Dermis blood vessel endothelial cell (primary cell): ENCODE measurements at places on chromosomes 6 and 20.

DNA sequence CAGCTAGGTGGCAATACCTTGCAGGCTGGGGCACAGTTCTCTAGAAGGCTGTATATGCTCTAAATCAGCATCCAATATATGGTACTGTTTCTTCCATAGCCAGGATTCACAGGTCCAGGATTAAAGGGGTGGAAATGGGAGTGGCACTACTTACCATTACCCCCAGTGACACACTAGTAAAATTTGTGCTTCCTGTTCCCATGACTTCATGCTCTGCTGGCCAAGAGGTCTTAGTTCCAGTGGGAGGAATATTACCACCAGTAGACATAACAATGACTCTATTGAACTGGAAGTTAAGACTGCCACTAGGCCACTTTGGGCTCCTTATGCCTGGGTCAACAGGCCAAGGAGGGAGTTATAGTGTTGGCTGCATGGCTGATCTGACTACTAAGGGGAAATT is 174.3 kb upstream of the TNFAIP3 start:
- peak; percentile 24 for DNase-seq

DNA sequence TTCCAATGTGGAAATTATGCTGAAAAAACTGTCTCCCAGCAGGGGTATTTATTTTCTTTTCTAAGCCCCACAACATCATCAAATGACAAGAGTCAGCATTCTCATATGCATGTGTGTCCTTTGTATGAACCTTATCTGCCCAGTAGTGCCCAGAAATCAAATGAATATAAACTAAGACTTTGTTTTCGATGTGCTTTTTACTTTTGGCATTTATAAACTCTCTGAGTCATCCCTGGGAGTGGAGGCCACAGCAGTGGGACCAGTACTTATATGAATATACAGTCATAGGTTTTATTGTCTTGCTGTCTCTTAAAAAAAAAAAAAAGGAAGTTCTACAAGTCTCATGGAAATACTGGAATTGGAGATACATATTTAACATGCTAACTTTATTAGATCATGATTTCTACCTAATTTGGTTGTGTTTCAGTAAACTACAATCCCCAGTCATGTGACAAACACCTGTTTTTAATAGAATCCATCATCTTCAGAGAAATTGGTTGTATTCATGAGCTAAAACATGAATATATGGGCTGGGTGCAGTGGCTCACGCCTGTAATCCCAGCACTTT is 99.2 kb upstream of the TMEM181 start:
- peak; percentile 85 for DNase-seq

- DNase-seq, result peak; percentile 47
These were observed 52.4 kb upstream of the RNF24 start for GRCh38 chr20:4067600-4068261.

DNA sequence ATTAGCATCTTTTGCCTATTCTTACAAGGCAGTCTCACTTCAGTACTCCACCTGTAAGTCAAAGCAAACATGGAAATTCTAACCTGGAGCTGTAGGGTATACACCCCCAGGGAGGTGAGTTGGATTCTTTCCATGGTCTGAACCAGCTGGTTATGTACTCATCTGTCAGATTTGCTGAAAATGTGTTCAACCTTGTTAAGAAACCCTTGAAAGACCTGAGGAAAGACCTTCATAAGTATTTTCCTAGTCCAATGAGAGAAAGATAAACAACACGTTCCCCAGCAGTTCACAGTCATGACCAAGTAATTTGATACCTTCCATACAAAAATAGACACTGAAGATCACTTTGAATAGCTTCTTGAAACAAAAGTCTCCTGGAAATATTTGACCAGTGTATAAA is 42.5 kb downstream of the ID4 start:
- no peak for DNase-seq

GRCh38 chr20:21089391-21089790 is 16.8 kb downstream of the LINC00237 start:
- no peak for DNase-seq

DNA sequence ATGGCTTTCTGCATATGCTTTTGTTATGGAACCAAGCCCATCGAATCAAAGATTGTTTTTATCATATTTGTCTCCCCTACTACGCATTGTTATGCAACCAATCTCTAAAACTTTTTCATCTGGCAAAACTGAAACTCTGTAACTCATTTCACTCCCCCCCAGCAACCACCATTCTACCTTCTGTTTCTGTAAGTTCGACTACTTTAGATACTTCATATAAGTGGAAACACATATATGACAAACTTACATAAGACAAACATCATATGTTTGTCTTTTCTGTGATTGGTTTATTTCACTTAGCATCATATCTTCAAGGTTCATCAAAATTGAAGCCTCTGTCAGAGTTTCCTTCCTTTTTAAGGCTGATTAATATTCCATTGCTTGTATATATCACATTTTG is 34.8 kb downstream of the CEP57L1 start:
- DNase-seq, result no peak

DNA sequence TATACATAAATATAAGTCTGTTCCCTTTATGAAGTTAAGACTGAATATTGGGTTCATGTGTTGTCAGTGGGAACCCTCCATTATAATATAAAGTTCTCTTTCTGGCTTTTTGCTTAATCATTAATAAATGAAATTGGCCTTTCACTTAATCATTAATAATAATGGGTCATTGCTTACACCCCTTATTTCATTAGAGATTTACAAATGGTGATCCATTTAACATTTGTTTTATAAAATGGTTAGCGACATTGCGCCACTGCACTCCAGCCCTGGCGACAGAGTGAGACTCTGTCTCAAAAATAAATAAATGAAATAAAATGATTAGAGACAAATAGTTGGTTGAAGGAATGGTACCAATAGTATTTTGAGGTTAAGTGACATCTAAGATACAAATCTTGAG is 18.5 kb downstream of the DDX43 start:
- DNase-seq, result no peak

- no peak for DNase-seq
These were observed 126.6 kb downstream of the CDC5L start for GRCh38 chr6:44514085-44514484.

DNA sequence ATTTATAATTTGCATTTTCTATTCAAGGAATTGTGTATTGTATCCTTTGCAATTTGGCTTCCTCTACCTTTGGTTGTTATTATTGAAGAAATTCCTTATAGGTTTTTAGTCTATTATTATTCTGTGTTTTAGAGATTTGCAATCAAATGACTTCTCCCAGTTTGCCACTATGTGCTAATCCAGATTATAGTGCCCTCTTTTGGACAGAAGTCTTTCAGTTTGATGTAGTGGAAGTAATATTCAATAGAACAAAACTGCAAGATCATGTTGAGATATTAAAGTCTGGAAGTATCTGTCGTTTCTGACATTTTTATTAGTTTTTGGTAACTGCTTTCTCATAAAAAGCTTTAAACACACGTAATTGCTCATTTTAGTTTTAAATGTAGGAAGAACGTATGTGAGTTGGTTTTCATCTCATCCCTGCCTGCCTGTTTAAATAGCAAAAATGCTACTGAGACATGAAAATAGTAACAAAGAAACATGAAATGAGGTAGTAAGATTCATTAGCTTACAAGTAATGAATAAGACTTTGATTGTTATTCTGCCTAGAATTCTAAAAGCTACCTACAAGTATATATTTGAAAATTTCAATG is 72.8 kb downstream of the RTN4IP1 start:
- peak; percentile 72 for DNase-seq

- DNase-seq, result no peak
These were observed 180.2 kb upstream of the CCN2 start for GRCh38 chr6:132131351-132131750.

DNA sequence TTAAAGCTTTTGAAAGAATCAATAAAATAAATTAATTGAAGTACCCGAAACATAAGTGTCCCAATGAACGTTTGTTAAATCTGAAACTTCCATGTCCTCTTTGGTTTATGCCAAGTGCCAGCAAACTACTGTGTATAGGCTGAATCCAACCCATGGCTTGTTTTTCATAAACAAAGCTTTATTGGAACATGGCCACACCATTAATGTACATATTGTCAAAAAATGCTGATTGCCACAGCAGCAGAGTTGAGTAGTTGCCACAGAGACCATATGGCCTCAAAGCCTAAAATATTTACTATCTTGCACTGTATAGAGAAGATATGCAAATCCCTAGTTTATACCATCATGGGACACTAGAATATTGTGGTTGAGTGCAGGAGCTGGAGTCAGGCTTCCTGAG is 406.1 kb downstream of the MAFB start:
- no peak for DNase-seq

DNA sequence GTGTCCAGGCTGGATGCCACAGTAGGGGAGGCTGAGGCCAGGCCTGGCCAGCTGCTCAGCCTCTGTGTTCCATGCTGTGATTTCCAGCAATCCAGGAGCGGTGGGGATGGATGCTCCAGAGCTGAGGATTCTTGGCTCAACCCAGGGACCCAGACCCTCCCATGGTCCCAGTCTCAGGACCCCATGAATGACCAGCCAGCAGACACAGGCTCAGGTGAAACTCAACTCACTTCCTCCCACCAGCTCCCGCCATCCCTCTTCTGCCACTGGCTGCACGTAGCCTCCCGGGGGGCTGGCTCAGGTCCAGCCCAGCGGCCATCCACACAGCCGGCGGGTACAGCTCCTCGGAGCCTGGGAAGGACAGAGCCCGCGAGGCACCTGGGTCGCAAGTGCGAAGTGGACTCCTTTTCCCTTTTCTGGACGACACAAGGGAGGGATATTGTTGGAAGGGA is 54.5 kb upstream of the DACT2 start:
- no peak for DNase-seq

DNA sequence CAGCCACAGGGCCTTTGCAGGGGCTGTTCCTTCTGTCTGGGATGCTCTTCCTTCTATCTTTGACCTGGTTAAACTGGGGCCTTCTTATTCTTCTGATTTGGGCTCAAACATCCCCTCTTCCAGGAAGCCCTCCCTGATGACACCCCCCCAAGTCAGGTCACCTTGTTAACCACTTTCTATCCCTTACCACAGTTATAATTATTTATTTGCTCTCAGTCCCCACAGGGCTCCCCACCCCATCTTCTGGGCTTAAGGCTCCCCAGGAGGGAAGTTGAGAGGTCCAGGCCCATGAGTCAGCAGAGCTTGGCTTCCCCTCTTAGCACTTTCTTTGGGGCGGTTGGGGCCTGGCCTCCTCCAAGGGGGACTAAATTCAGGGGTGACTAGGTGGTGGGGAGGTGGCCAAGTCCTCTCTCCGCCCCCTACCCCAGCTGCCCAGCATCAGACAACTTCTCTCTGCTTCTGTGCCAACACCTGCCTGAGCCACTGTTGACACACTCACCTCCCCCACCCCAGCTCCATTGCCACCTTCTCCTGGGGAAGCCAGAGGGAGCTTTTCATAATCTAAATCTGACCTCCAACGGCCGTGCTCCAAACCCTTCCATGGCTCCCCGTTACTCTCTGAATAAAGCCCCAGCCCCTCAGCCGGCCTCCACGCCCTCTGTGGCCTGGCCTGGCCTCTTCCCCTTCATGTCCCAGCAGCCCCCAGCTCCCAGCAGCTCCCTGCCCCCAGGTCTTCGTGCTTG is 70.0 kb downstream of the CEBPB start:
- DNase-seq, result no peak
